ENCODE measurements at places on chromosomes 5 and 9.

- DNase-seq: no peak
Observed at GRCh38 chr9:90803860-90804593, 2.4 kb downstream of the SYK start.

DNA sequence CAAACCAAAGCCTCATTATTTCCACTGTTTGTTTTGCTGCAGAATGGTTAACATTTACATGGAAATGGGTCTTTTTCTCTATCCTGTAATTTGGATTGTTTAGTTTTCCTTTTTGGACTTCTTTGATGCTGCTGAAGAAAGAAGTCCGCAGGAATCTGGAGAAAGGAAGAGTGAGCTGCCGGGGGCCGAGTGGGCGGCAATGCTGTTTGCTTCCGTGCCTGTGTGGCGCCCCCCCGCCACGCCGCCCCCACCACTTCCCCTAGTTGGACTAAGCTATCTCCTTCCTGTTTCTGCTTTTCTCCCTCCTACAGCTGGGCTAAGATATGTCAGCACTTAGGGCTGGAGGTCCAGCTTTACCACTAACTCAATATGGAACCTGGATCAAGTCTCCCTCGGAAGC, 39.7 kb downstream of the ACTL7B start:
- DNase-seq: no peak

DNA sequence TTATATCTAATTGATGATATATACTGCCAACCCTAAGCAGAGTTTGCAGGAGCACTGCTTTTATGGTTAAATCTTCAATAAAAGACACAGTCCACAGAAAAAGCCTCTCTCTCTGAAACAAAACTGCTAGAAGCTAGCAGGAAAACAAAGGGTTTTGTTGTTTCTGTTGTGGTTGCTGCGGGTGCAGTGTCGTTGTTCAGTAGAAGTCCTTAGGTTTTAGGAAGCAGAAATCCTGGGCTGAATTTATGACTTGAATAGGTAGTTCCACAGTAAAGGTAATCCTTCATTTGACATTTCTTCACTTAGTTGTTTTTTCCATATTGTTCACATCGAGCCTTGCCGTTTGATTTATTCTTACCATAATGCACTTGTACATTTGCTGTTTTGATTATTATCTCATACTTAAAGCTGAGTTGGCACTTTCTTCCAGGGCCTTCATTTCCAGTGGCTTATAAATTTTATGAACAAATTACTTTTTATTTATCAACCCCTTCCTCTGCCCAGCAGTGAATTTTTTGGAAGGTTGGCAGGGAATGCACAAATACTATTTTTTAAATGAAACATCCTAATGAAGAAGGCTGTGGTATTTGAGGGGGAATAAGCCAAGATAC, 209.6 kb upstream of the SLC30A5 start:
- no peak for DNase-seq

DNA sequence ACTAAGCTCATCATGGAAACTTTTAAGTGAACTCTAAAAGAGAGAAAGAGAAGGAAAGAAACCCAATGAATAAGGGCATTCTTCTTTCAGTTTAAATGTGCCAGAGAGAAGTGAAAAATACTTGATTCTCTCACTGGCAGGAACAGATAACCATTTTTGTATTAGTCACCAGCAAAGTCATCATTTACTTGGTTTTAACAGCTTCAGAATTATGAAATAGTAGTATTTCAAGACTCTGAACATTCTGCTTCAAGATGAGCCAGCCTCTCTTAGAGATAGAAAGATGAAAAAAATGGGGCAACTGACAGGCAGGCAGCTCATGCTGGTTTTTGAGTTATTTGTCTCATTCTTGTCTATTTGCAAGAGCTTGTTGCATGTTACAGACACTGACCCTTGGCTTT, 103.5 kb downstream of the GCNT1 start:
- DNase-seq: no peak

- DNase-seq: no peak
Observed at GRCh38 chr5:11596657-11597071, 307.6 kb downstream of the CTNND2 start.

DNA sequence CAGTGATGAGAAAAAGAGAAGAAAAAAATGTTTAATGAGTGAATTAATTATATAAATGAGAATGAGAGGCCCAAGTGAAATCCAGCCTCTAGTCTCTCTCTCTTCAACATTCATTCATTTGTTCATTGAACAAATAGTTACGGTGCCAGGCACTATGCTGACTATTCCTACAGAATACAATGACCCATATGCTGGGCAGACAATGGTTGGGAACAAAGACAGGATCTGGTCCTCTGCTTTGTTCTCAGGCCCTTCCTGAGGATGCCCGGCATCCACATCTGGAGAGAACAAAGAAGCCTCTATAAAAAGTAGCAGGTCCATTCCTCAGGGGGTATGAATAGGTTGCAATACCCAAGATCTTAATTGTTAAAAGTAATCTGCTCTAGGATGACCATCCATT, 6.9 kb downstream of the ADAM19 start:
- no peak for DNase-seq

DNA sequence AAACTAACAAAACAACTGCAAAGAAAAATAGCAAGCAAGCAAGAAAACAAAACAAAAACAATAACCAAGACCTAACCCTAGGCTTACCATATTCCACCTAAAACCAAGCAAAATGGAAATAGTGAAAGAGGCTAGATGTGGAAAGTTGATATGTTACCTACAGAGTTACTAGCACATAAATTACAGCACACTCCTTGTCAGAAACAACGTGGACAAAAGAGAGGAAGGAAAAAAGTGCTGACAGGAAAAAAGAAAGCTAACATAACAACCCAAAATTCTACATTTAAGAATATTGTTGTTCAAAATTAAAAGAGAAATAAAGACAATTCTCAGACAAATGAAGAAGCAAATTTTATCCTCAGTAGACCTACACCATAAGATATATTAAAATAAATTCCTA, 812.8 kb upstream of the NUDT12 start:
- DNase-seq: no peak

GRCh38 chr9:17003576-17004240, 131.1 kb upstream of the CNTLN start:
- no peak for DNase-seq

- no peak for DNase-seq
Observed at GRCh38 chr9:110029429-110029955, 178.5 kb downstream of the C9orf152 start.

GRCh38 chr5:112643339-112643971, 94.2 kb upstream of the APC start:
- no peak for DNase-seq

DNA sequence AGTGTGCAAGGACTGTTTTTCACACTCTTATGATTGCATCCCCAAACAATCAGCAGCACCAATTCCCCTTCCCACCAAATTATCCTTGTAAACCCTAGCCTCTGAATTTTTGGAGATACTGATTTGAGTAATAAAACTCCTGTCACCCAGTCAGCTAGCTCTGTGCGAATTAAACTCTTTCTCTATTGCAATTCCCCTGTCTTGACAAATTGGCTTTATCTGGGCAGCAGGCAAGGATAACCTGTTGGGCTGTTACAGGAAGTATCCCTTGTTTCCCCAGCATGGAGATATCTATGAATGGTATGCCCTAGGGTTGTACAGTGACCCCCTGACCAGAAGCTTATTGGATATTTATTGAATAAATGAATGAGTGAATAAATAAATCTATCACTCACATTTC, 80.8 kb downstream of the PTCD2 start:
- DNase-seq: no peak

GRCh38 chr5:34001241-34001841, 6.5 kb downstream of the AMACR start:
- DNase-seq: no peak

- DNase-seq: peak; percentile 70
Observed at GRCh38 chr5:169416583-169417196, 115.8 kb upstream of the SLIT3 start.

GRCh38 chr5:31079668-31080067, 113.8 kb upstream of the CDH6 start:
- DNase-seq: no peak

DNA sequence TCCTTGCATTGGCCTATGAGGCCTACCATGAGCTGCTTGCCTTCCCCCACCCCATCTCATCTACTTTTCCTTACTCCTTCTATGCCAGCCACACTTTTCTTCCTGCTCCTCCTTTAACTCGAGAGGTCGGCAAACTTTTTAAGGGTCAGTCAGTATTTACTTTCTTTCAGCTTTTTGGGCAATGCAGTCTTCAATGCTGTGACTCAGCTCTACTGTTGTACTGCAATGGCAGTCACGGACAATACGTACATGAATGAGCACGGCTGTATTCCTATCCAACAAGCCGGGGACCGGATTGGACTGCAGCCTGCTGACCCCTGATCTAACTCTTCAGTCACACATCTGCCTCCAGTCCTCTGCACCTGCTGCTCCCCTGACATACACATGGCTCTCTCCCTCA, 602 bp upstream of the ACTL7A start:
- no peak for DNase-seq

GRCh38 chr9:80552931-80553330, 981.2 kb downstream of the TLE4 start:
- DNase-seq: no peak

DNA sequence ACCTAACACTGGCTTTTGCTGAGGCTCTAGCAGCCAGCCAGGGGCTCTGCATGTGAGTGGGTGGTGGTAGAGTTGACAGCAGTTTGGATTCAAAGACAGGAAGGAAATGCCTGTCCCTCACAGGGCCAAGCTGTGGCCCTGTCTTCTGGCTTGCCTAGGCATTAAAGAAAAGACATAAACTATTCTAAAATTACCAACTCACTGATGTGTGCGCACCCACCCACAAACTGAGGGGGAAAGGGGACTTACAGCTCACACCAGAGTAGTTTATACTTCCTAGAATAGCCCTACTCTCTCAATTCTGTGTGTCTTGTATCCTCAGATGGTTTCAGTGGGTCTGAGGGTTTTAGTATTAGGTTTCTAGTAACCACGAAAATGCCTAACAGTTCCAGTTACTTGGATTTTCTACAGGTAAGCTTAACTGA, 18.3 kb upstream of the IL13 start:
- DNase-seq: no peak

GRCh38 chr9:130128733-130129431, 43.3 kb upstream of the NCS1 start:
- DNase-seq: no peak

GRCh38 chr9:33289496-33289895, 820 bp upstream of the NFX1 start:
- DNase-seq: peak; percentile 62

GRCh38 chr5:168156170-168156569, 135.3 kb upstream of the WWC1 start:
- DNase-seq: no peak

DNA sequence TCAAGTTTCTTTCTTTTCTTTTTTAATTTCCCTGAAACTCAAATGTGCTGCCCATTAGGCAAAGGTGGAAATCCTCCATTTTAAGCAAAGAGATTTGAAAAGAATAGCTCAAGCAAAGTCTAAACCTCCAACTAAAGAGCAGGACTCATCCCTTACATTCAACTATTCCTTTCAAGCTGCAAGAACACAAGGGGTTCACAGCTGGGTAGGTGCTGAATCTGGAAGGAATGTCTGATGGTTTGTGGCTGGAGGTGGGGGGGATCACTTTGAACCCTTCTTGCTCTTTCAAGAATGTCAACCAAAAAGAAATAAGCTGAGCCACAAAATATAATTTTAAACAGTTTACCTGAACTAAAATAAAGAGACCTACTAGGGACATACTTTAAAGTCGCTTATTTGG, 375.7 kb upstream of the CDH10 start:
- DNase-seq: no peak

- no peak for DNase-seq
Observed at GRCh38 chr5:135829179-135829578, 5.3 kb upstream of the SLC25A48 start.

- no peak for DNase-seq
Observed at GRCh38 chr5:60701321-60701968, 1.5 kb upstream of the DEPDC1B start.

GRCh38 chr9:114027863-114028465, 50.1 kb downstream of the AMBP start:
- peak; percentile 29 for DNase-seq

- no peak for DNase-seq
Observed at GRCh38 chr5:143186623-143187022, 216.9 kb downstream of the NR3C1 start.

DNA sequence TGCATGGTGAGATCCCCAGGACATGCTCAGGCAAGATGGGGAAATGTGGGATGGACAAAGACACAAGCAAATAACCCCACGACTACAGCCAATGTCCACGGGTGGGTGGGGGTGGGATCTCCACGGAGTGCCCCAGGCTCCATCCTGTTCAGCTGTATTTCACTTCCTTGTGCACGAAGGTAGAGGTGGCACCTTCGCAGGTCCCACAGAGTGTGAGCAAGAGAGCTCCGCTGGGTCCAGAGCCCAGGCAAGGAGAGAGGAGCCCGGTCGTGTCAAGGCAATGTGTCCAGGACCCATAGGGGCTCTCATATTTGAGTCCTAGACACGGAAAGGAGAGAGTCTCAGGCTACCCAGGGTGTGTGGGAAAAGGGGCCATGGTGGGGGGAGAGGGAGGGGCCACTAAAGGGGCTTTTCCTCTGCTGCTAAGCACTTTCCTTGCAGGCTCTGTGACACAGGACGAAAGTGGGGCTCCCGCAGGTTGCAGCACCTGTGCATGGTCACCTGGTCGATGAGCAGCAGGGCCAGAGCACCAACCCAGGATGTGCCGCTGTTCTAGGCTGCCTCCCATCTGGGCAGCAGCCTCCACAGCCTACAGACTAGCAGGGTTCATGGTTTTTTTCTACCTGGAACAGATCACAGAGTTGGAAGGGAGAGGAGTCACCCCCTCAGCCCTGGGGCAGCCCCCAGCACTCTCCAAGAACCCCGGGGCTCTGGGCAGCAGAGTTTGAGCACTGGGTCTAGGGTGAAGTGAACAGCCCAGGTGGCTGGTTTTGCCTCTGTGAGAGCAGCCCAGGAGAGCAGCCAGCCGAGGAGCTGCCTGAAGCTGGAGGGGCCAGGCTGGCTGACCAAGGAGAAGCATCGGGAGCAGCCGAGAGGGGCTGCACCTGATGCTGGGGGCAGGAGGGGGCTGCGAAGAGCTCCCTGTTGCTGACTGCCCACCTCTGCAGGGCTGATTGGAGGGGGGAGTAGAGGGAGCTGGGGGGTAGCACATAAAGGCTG, 100.7 kb upstream of the MVB12B start:
- DNase-seq: no peak

DNA sequence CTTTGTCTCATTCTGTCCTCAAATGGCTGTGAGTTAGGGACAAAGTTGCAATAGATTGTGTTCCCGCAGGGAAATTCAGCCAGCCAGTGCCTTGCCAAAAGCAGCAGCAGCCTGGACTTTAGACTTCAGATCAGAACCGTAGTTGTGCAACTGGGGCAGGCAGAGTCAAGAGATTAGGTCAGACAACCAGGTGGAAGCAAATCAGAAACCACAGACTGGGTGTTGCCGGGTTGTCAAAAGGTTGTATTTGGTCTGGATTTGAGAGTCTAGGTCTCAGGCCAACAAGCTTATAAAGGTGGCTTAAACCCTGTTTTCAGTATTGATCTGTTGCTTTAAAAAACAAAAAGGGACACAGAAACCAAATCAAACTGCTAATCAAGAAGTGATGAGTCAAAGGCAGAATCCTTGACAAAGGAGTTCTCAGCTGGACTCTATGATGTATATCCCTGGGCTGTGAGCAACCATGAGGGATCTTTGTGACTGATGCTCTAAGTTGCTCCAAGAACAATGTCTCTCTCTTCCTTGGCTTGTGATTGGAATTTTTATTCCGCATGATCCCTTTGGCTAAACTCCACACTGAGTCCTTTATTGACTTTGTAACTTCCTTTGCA, 20.9 kb downstream of the RFK start:
- DNase-seq: no peak

GRCh38 chr9:99822109-99822805, 572 bp downstream of the NR4A3 start:
- DNase-seq: peak; percentile 77

Measured in right forelimb (tissue), 1 donor.